ENCODE measurements at places on chromosomes 4 and X. TPM values are rescaled to one million over a fixed set of nuclear protein-coding genes. Genes with fewer than 3 reads are reported as not detected.

Gene CD40LG
- total RNA-seq = not detected

Gene SMIM9
- not detected for total RNA-seq

Gene BEX5
- 0.42 TPM for total RNA-seq

Gene RGN
- total RNA-seq = 0.33 TPM

Gene HS6ST2
- 1.9 TPM for total RNA-seq

Gene EREG
- total RNA-seq = not detected

Gene RXFP1
- not detected for total RNA-seq

Gene NWD2
- not detected for total RNA-seq

Gene GPRASP3
- total RNA-seq = 2.5 TPM
